Activated gamma-delta T cell treated with anti-CD3 and anti-CD28 coated beads, Interleukin-2, amount 50 U/mL, for 16 hours (primary cell): ENCODE measurements at places on chromosomes 5 and 9.

DNA sequence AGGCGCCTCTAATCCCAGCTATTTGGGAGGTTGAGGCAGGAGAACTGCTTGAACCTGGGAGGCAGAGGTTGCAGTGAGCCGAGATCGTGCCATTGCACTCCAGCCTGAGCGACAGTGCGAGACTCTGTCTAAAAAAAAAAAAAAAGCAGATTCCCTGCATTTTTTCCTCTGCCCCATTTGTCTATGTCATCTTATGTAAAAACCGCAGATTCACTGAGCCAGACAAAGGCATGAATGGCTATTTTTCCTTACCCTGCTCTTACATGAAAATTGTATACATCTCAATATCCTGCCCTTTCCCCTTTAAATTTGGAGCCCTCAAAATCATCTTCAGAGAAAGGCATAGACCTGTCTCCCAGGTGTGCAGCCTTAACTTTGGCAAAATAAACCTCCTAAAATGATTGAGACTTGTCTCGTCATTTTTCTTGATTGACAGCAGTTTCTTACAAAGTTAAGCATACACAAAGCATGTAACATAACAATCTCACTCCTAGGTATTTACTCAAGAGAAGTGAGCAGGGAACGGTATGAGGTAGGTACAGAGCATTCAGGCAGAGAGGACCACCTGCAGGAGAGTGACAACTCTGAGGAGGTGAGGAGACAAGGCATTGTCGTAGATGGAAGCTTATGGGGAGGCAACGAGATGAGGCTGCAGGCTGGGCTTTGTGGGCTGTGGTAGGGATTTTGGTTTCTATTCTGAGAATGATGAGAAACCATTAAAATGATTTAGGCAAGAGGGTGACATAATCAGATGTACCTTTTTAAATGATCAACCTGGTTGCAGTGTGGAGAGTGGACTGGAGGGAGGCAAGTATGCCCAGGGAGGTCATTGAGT lies 65.7 kb upstream of the IL6ST start:
- DNase-seq, result no peak

- no peak for DNase-seq
Observed at GRCh38 chr5:81246697-81247096, 13.6 kb downstream of the CKMT2 start.

DNA sequence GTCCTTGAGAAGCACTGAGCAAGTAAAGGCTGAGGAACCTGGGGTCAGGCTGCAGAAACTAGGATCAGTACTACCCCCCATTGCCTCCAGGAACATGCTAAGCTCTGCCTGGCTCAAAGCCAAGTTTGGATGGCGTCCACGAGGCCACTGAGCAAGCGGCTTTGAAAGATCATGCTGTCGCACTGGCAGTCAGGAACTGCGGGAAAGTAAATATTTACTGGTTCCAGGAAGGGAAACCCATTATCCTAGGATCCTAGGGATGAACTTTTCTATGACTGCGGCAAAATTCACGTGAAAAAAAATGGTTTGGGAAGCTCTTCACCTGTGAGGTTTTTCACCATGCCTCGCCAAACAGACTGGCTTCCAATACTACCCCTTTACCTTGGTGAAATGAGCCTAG lies 75.3 kb upstream of the PJA2 start:
- no peak for DNase-seq

DNA sequence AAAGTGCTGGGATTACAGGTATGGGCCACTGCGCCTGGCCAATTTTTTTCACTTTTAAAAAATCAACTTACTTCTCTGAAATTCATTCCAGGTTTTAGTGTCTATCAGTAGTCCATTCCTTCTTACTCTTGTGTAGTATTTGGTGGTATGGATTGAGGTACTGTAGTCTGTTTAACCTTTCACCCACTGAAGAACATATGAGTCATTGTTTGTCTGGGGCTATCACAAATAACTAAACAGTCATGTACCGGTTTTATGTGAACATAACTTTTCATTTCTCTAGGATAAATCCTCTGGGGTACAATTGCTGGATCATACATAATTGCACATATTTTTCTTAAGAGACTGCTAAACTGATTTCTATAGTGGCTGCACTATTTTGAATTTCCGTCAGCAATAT lies 1188.0 kb upstream of the CDH9 start:
- no peak for DNase-seq

- no peak for DNase-seq
Observed at GRCh38 chr5:99368726-99369125, 439.9 kb upstream of the CHD1 start.

GRCh38 chr9:134957165-134957944 lies 39.6 kb upstream of the FCN1 start:
- DNase-seq, result no peak

GRCh38 chr5:15021266-15022046 lies 149.9 kb upstream of the ANKH start:
- no peak for DNase-seq

DNA sequence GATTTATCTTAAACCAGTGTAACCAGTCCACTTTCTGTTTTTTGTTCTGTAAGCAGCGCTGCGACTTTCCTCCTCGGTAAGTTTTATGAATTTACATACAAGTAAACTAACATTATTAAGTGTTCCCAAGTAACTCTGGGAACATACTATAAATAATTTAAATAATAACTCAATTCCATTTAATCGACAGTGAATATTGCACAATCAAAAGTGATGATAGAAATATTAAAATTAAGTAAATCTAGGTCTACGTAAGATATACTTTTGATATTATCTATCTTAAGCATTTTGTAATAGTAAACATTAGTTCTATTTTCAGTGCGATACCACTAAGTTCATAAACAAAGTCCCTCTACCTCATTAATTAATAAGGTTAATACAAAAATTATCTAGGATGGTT lies 7.8 kb downstream of the NFIB start:
- no peak for DNase-seq
